ENCODE measurements at places on chromosomes 4 and X. TPM values are rescaled to one million over a fixed set of nuclear protein-coding genes. Genes with fewer than 3 reads are reported as not detected.

The DKK2 gene
- not detected for total RNA-seq

The SCML2 gene
- 4.0 TPM for total RNA-seq

The LSM6 gene
- 79.4 TPM for total RNA-seq

The TRPC3 gene
- 0.42 TPM for total RNA-seq

The EFHC2 gene
- total RNA-seq, result 0.34 TPM

The C4orf54 gene
- total RNA-seq, result not detected

The SHISA3 gene
- 0.32 TPM for total RNA-seq

The SPANXA2 gene
- not detected for total RNA-seq

The PRRG1 gene
- not detected for total RNA-seq

- H3K4me1 ChIP-seq, result peaks cover 62% of the 10 kb centered on the region
- no peak for DNase-seq
- H3K36me3 ChIP-seq, result peaks cover 8% of the 10 kb centered on the region
- H3K4me3 ChIP-seq, result no peak overlapping the region
- peak overlapping the region; percentile 14 for H3K27ac ChIP-seq
Measured at GRCh38 chr4:184437565-184438265, 36.6 kb downstream of the IRF2 start.

DNA sequence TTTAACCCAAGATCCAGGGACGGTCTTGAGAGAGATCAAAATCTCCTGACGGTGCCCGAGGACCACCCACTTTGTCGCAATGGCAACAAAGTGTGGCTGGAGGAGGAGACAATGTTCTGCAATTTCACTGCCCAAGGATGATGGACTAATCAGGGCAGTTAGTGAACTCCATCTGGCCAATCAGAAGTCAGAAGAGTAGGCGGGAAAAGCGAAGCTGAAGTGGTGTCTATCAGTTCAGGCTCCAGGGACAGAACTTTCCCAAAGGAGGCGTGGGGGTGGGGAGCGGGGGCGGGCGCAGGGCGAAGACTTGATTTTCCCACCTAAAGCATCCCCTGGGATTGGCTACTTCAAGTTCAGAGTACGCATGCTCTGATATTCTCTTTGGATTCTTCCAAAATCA is 25.6 kb downstream of the SPACA5B start:
- no peaks in the 10 kb centered on the region for H3K27me3 ChIP-seq
- H3K4me3 ChIP-seq, result no peak overlapping the region
- DNase-seq, result no peak
- no peaks in the 10 kb centered on the region for H3K36me3 ChIP-seq
- no peaks in the 10 kb centered on the region for H3K4me1 ChIP-seq

GRCh38 chr4:168451744-168452390 is 28.4 kb downstream of the DDX60L start:
- no peaks in the 10 kb centered on the region for H3K27me3 ChIP-seq
- H3K36me3 ChIP-seq, result peaks cover 26% of the 10 kb centered on the region
- no peak for DNase-seq
- H3K4me1 ChIP-seq, result peaks cover 32% of the 10 kb centered on the region
- no peak overlapping the region for H3K4me3 ChIP-seq

GRCh38 chr4:80071604-80072227 is 1.3 kb downstream of the ANTXR2 start:
- peaks cover 14% of the 10 kb centered on the region for H3K36me3 ChIP-seq
- peaks cover 61% of the 10 kb centered on the region for H3K4me1 ChIP-seq
- peak overlapping the region; percentile 80 for H3K27ac ChIP-seq
- no peaks in the 10 kb centered on the region for H3K27me3 ChIP-seq
- H3K4me3 ChIP-seq, result peak overlapping the region; percentile 90
- DNase-seq, result no peak

- no peak overlapping the region for H3K27ac ChIP-seq
- no peak for DNase-seq
- H3K4me3 ChIP-seq, result no peak overlapping the region
- no peaks in the 10 kb centered on the region for H3K27me3 ChIP-seq
Measured at GRCh38 chr4:137922721-137923120, 319.4 kb downstream of the SLC7A11 start.

GRCh38 chr4:128452415-128452814 is 164.8 kb upstream of the PGRMC2 start:
- no peaks in the 10 kb centered on the region for H3K27me3 ChIP-seq
- no peak for DNase-seq
- H3K36me3 ChIP-seq, result no peaks in the 10 kb centered on the region
- peaks cover 11% of the 10 kb centered on the region for H3K4me1 ChIP-seq

DNA sequence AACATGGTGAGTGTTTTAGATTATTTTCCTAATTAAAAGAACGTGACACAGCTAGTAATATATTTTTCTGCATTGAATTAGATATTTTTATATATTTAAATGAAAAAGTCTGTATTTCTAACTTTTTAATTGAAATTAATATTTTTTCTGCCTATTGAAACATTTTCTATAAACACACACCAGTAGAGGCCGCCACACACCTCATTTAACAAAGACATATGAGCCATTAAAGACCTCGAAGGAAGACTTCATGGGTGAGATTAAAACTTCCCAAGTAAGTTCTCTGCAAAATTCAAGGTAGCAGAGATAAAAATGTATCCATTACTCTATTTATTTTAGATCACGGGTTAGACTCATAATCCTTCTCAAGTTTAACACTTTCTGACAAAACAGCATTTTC is 8.3 kb downstream of the SLITRK2 start:
- H3K4me1 ChIP-seq, result no peaks in the 10 kb centered on the region
- H3K4me3 ChIP-seq, result no peak overlapping the region
- no peak overlapping the region for H3K27ac ChIP-seq

DNA sequence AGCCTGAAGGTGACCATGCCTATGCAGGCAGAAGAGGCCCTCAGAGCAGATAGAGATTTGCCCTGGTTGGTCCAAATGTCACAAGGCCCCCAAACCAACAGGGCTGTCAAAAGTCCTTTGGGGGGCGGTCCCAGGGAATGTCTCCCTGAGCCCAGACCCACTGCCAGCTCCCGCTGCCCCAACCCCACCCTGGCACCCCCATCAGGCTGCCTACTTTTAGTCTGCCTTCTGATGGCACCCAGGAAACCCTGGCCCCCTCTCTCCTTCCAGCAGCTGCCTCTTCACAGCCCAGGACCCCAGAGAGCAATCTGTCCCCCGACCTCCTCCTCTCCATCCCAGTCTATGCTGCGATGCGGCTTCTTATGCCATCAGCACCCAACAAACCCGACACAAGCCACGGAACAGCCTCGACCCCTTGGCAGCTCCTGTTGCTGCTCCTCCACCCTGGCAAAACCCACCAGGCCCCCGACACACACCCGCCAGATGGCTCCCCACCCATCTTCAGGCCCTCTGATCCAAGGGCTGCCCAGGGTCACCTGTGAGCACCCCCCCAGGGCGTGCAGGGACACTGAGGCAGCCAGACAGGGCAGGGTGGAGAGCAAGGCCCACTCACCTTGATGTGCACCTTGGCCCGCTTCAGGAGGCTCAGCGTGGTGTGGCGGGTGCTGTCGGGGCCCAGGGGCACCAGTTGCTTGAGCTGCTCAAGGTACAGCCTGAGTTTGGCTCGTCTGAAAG is 9.9 kb downstream of the MXD4 start:
- H3K27ac ChIP-seq, result no peak overlapping the region
- no peaks in the 10 kb centered on the region for H3K4me1 ChIP-seq
- no peaks in the 10 kb centered on the region for H3K36me3 ChIP-seq
- H3K27me3 ChIP-seq, result no peaks in the 10 kb centered on the region
- no peak for DNase-seq
- H3K4me3 ChIP-seq, result no peak overlapping the region

- H3K27ac ChIP-seq, result no peak overlapping the region
- peaks cover 83% of the 10 kb centered on the region for H3K27me3 ChIP-seq
- no peak for DNase-seq
- H3K4me3 ChIP-seq, result peak overlapping the region; percentile 61
- H3K36me3 ChIP-seq, result no peaks in the 10 kb centered on the region
- peaks cover 9% of the 10 kb centered on the region for H3K4me1 ChIP-seq
Measured at GRCh38 chrX:119990556-119991004, 47.0 kb upstream of the NKAP start.

DNA sequence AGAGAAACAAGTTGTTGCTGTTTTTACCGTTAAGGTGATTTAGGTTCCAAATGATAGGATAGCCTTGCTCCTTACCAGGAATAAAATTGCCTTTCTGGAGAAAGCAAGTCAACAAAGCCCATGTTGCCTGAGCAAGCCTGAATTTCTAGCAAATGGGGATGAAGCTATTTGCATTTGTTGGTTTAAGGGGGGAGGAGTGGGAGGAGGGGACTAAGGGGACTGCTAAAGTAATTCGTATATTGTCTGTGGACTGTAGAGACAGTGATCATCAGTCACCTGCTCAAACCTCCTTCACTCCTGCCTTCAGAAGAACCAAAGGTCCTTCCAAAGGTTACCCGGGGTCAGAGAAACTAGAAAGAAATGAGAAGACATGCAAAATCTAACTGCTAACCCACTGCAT is 65.8 kb downstream of the SCML2 start:
- H3K27ac ChIP-seq, result no peak overlapping the region
- no peaks in the 10 kb centered on the region for H3K27me3 ChIP-seq
- H3K4me1 ChIP-seq, result no peaks in the 10 kb centered on the region

DNA sequence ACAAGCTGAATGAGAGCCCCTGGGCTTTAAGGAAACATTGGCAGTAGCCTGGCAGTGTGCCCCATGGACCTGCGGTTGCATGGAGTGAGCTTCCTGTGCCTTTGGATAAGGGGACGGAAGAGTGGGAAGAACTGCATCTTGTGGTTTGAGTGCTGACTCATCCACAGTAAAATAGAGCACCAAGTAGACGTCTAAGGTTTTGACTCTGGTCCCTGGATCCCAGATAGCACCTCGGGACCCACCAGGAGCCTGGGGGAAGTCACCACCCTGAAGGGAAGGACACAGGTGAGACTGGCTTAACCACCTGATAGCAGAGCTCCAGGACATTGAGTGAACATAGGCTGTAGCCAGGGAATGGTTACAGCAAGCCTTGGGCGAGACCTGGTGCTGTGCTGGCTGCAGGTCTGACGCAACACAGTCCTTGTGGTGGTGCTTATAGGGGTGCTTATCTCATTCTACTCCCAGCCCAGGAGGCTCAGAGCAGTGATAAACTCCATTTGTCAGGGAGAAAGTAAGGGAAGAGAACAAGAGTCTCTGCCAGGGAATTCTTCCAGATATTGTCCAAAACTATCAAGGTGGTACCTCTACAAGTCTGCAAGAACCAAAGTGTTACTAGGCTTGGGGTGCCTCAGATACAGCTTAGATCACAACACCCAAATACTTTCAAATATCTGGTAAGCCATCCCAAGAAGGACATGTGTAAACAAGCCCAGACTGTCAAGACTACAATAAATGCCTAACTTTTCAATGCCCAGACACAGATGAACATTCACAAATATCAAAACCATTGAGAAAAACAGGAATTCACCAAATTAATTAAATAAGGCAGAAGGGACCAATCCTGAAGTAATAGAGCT is 123.6 kb upstream of the TET2 start:
- H3K27me3 ChIP-seq, result no peaks in the 10 kb centered on the region
- H3K36me3 ChIP-seq, result no peaks in the 10 kb centered on the region
- no peaks in the 10 kb centered on the region for H3K4me1 ChIP-seq

DNA sequence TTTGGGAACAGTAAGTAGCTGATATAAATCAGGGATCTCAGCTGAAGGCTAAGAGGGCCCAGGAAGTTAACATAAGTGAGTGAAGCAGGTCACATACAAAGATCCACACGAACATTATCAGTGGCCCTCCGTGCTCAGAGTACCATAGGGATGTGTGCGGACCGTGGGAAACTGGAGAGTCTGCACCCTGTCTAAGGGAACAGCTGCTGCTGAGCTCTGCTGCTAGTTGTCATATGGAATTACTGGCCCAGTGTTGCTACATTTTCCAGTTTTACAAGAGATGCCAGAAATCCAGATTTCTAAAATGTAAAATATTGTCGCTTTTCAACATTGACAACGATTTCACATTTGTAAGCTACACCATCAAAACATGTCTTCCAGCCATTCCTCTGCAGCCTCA is 90.5 kb downstream of the RTL5 start:
- no peak overlapping the region for H3K4me3 ChIP-seq
- no peaks in the 10 kb centered on the region for H3K4me1 ChIP-seq
- peaks cover 4% of the 10 kb centered on the region for H3K27me3 ChIP-seq
- no peaks in the 10 kb centered on the region for H3K36me3 ChIP-seq
- no peak overlapping the region for H3K27ac ChIP-seq

All from activated naive CD8-positive, alpha-beta T cell treated with anti-CD3 and anti-CD28 coated beads for 36 hours (primary cell).